Stimulated activated CD4-positive, alpha-beta T cell treated with anti-CD3 and anti-CD28 coated beads, Interleukin-12 subunit alpha, Interleukin-12 subunit beta, amount 100 ng/mL, for 24 hours (primary cell): ENCODE measurements at places on chromosomes 11 and 22.

DNA sequence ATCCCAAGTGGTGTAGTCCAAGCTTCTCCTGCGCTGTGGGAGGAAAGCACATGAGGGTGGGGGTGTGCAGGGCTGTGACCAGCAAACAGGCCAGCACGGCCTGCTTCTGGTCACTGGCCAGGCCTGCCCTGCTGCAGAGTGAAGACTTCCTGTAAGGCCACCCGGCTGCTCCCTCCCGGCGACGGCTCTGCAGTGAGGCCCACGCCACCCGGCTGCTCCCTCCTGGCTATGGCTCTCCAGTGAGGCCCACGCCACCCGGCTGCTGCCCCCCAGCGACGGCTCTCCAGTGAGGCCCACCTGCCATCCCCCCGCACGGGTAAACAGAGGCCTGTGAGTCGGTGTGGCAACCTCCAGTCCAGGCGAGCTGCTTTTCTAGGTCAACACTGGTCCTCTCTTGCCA, 31.4 kb upstream of the BRSK2 start:
- DNase-seq: no peak

DNA sequence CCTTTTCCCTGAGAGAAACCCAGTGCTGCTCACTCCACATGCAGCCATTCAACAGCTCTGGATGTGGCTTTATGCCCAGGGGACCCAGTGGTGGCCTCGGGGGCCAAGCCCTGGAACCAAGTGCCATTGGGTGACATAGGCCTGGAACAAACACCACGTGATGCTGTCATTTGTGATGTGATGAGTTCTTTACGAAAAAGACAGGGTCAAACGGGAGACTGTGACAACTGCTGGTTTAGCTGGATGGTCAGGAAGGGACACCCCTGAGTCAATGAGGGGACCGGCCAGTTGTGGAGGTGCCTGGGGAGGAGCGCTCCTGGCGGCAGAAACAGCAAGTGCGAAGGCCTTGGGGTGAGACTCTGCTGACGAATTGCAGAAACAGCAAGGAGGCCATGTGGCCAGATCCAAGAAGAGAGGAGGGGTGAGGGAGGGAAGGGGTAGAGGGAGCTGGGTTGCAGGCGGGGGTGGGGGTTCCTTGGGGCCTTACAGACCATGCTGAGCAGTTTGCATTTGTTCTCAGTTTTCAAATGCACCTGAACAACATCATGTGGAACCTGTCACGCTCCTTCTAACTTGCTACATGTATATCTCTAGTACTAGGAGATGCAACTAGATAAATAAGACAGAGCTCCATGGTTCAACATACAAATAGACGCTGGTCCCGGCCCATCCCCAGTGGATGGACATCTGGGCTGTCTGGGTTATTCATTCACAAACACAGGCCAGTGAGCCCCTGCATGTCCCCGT, 56.1 kb downstream of the IGLL5 start:
- no peak for DNase-seq

- DNase-seq: no peak
Measured at GRCh38 chr22:24926849-24927579, 19.5 kb downstream of the LHFPL7 start.

- no peak for DNase-seq
Measured at GRCh38 chr11:120121914-120122473, 15.9 kb downstream of the TRIM29 start.

GRCh38 chr22:48840112-48840949, 987.3 kb downstream of the BRD1 start:
- DNase-seq: no peak

DNA sequence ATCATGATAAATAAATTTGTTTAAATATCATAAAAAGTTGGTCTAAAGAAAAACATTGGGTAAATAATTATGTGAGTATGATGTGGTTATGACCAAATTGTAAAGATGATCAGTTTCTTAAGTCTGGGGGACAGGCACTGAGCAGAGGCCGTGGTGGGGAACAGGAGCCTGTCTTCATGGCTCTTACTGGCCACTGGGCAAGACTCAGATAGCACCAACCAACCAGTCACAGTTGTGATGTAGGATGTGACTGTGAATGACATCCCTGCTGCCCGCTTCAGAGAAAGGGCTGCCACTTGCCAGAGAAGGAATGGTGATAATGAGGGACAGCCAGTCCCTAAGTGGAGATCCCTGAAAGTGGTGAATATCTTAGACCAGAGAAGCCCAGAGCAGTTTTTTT, 7.0 kb downstream of the PTPRJ start:
- no peak for DNase-seq

GRCh38 chr11:6307876-6308275, 12.4 kb downstream of the CAVIN3 start:
- no peak for DNase-seq

- DNase-seq: no peak
Measured at GRCh38 chr11:97880209-97880608, 1140.5 kb upstream of the CNTN5 start.

- DNase-seq: no peak
Measured at GRCh38 chr11:118184784-118185579, 8.5 kb upstream of the SCN2B start.

DNA sequence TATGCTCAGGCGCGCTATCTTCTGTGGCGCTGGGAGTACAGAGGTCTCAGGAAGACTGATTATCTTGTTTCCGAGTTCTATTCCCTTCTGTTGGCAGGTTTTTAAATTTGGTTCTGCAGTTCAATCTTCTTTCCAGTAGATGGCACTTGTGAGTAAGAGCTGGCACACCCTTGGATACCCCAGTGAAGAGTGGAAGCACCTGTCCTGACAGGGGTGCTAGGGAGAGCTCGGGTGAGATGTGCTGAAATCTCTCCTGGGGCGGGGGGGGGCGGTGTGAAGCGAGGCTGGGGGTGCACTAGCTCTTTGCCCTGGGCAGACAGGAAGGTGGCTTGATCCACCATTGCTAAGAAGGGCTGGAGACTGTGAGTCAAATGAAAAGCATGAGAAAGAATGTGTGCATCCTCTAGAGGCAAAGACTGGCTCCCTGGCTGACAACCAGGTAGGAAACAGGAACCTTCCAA, 679.9 kb upstream of the CCDC179 start:
- DNase-seq: no peak

GRCh38 chr11:122601141-122602125, 54.1 kb upstream of the UBASH3B start:
- DNase-seq: no peak

DNA sequence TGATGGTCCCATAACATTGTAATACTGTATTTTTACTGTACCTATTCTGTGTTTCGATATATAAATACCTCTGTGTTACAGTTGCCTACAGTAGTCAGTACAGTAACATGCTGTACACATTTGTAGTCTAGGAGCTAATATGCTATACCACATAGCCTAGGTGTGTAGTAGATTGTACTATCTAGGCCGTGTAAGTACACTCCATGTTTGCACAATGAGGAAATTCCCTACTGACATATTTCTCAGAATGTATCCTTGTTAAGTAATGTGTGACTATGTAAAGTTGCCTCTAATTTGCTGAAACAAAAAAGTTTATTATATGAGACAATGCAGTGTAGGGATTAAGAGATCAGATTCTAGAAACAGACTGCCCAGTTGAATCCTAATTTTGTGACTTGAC, 21.3 kb downstream of the CAPRIN1 start:
- no peak for DNase-seq

DNA sequence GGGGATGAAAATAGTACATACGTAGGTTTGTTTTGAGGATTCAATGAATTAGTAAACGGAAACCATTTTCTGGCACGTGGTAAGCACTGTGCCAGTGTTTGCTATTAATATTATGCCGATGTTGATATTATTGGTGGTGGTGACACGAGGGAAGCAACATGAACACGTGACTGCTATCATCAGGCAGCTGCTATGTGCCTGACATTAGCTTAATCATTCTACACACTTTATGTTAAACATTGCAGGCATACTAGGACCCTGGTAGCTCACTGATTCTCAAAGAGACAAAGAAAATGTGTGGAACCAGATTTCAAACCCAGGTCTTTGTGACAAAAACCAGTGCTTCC, 656 bp downstream of the SRRD start:
- DNase-seq: no peak

DNA sequence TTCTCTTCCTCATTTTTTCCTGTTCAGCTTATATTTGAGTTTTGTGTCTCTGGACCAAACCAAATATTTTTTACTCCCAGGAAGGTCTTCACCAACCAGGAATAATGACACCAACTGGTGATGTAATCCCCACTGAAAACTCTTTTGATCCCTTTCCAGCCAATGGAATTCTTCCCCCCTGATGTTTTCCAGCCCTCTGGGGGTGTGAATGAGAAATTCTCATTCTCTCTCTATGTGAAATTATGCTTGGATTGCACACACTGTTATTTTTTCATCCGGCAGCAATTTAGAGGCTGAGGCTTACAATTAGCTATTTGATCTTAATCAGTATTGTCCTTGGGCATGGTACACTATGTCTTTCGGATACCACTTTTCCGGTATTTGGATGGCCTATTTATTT, 39.5 kb upstream of the SLC1A2 start:
- DNase-seq: no peak

- no peak for DNase-seq
Measured at GRCh38 chr22:17108256-17109112, 12.7 kb downstream of the TMEM121B start.

- no peak for DNase-seq
Measured at GRCh38 chr11:111905411-111905810, 6.2 kb downstream of the CRYAB start.

GRCh38 chr22:31211482-31211861, 626 bp upstream of the LIMK2 start:
- DNase-seq: no peak

- DNase-seq: no peak
Measured at GRCh38 chr11:44533921-44534711, 31.3 kb upstream of the CD82 start.

DNA sequence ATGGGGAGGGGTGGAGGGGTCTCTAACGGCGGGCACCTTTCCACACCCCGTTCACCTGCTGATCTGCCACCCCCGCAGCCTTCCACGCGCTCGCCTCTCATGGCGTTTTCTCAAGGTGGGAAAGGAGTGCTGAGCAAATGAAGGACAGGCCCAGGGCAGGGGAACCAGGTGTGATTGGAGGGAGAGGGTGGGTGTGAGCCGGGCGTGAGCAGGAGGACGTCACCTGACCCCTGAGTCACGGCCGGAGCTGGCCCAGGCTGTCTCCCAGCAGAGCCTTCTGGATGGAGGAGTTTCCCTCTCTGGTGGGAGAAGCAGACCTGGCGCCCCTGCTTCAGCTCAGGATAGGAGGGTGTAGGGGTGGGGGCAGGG, 14.0 kb upstream of the ARHGAP8 start:
- no peak for DNase-seq

- DNase-seq: no peak
Measured at GRCh38 chr11:114133548-114134329, 74.2 kb downstream of the ZBTB16 start.

DNA sequence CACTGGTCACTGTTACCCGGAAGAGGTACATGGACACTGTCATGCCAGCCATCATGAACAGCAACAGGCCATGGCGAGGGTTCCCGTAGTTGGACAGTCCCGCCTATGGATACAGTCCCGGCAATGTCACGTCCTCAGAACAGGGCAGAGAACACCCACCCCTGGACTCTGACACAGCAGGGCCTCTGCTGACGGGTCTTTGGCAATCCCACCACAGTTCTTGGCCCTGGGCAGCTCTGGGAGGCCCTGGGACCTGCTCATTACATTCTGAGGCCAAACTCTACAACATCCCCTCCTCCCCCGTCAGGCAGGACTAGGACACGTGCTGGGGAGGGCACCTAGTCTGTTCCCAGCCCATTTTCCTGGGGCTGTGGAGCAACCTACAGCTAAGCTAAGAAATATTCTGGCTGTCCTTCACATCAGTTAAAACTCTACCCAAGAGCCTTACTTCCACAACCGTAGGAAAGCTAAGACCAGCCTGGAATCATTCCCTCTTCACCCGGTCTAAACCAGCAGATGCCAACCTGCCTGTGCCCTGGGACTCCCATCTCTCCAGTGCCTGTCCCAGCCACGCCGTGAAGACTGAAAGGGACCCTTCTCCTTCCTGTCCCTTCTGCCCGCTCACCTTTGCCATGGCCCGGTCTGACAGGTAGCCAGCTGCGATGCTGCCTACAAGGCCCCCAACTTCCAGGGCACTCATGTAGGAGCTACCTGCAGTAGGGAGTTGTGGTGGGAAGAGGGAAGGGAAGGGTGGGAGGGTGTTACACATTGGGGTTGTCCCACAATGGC, 4.5 kb downstream of the SLC37A4 start:
- DNase-seq: no peak

DNA sequence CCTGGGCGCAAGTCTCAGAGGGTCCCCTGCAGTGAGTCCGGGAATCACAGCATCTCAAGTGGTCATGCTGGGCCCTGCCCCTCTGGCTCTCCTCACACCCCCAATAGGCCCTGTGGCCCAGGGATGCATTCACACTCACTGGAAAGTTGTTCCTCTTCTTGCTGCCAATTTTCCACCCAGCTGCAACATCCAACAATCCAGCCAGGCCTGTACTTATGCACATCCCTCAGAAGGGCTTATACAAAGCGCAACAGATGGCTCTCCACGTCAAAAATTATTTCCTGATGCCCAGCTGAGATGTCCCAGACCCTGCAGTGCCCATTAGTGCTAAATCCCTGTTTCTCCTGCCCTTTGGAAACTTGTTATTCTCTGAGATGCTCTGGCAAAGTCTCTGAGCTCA, 407.8 kb upstream of the NARS2 start:
- DNase-seq: no peak

GRCh38 chr11:98104249-98104648, 916.5 kb upstream of the CNTN5 start:
- DNase-seq: no peak

DNA sequence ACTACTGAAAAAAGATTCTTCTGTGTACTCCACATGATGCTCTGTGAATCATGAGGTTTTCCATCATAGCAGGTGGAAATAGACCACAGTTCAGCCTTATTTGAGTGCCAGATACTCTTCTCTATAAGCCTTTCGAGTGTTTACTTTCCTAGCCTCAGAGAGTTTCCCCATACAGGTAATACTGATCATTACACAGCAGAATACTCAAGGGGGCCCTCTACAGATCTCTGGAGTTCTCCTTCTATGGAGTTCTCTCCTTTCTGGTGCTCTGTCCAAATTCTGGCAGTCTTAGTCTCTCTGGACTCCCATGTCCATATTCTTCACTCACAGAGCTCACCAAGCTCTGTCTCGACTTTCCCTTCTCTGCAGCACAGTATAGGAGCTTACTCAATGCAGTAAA, 175.7 kb upstream of the CARD18 start:
- no peak for DNase-seq

DNA sequence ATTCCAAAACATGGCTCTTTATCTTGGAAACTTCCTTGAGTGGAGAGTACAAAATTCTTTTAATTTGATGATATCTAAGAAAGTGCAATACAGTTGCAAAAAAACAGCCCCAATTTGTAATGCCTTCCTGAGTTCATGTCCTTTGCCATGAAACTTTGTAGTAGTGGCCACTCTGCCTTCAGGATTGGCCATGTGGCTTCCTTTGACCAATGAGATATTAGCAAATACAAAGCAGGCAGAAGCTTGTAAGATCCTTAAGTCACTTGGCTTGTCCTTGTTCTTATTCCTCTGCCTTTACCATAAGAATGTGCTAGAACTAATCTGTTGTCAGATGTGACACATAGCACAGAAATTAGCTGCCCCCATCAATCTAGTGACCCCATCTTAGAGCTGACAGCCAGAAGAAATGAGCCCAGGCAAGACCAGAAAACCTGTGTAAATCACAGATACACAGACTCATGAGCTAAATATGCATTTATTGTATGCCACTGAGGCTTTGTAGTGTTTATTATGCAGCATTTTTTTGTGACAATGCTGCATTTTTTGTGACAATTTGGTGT, 29.8 kb upstream of the BLID start:
- DNase-seq: no peak
